Small intestine (tissue), 16 donors: ENCODE measurements at places on chromosomes 16 and 17.

- DNase-seq = no peak
- no peak overlapping the region for H3K27ac ChIP-seq
- H3K4me3 ChIP-seq = no peak overlapping the region
- H3K36me3 ChIP-seq = no peaks in the 10 kb centered on the region
These were observed 332.5 kb downstream of the GRIN2A start for GRCh38 chr16:9849697-9850245.

GRCh38 chr16:85523602-85524364 lies 89.3 kb upstream of the GSE1 start:
- H3K27ac ChIP-seq = no peak overlapping the region
- no peak overlapping the region for H3K4me3 ChIP-seq
- no peaks in the 10 kb centered on the region for H3K27me3 ChIP-seq
- no peaks in the 10 kb centered on the region for H3K36me3 ChIP-seq
- H3K4me1 ChIP-seq = peaks cover 39% of the 10 kb centered on the region
- DNase-seq = no peak

- H3K4me3 ChIP-seq = no peak overlapping the region
- DNase-seq = no peak
- H3K27me3 ChIP-seq = no peaks in the 10 kb centered on the region
- H3K4me1 ChIP-seq = no peaks in the 10 kb centered on the region
- H3K36me3 ChIP-seq = peaks cover 9% of the 10 kb centered on the region
These were observed 18.7 kb upstream of the RPL13 start for GRCh38 chr16:89541792-89542191.

DNA sequence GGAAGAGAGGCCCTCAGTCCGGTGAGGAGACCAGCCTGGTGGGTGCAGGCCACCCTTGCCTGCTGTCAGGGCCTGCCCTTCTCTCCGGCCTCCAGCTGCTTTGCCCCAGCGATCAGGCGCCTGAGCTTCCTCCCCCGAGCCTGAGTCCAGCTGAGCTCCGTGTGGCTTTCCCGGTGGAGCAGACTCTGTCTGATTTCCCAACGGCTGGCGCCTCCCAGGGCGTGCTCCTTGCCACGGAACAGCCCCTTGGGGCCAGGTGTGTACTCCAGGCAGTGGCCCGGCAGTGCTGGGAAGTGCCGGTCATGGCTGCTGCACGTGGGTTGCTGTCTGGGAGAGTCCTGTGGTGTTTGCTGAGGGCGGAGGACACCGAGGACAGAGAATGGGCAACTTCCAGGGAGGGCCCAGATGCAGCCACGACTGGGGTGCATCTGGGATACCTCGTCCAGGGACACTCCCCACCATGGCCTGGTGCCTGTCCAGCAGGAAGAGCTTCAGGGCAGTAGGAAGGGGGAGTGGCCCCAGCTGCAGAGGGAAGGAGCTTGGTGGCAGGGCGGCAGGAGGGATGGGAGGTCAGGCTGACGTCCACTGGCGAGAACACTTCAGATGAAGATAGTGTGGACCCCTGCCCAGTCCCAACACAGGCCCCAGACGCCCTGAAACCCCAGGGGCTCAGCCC lies 22.5 kb downstream of the METRNL start:
- H3K27ac ChIP-seq = peak overlapping the region; percentile 46
- H3K27me3 ChIP-seq = no peaks in the 10 kb centered on the region
- no peak for DNase-seq
- no peak overlapping the region for H3K4me3 ChIP-seq
- H3K36me3 ChIP-seq = peaks cover 9% of the 10 kb centered on the region
